Activated CD8-positive, alpha-beta memory T cell treated with anti-CD3 and anti-CD28 coated beads, Interleukin-2, amount 10 ng/mL, durations not matched to agents 7 days and 5 days (primary cell): ENCODE measurements at places on chromosomes 16 and 17. TPM values are rescaled to one million over a fixed set of nuclear protein-coding genes. Genes with fewer than 3 reads are reported as not detected.
A peak's percentile ranks its signal among the peaks of the same experiment; 100 is the strongest.

DNA sequence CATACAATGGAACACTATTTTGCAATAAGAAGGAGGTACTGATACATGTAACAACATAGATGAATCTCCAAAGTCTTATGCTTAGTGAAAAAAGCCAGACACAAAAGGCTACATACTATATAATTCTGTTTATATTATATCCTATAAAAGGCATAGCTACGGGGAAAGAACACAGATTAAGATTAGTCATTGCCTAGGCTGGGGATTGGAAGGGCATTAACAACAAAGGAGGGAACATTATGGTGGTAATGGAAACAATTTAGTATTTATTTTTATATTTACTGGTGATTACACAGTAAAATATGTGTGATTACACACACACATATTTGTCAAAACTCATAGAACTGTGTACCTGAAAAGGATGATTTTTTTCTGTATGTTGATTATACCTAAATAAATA lies 278.1 kb downstream of the ZFHX3 start:
- DNase-seq, result no peak

GRCh38 chr17:15351478-15351840 lies 10.1 kb upstream of the TEKT3 start:
- DNase-seq, result no peak

DNA sequence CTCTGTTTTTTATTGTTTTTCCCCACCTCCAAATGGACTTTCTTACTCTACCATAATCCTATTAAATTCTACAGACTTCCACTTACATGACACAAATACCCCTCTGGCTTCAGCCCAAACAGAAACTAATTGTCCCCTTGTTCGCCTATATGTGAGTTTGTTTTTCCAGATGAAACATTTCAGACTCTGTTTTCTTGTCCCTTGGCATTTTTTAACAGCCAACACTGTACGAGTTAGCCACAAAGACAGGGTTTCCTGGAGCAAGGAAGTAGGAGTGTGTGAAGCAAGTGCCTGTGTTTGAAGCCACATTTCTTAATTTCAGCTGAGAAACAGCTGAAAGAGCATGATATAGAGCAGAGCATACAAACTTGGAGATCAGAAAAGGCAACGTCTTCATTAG lies 382.2 kb upstream of the CDH5 start:
- DNase-seq, result no peak

GRCh38 chr17:42488032-42488431 lies 29.4 kb downstream of the ATP6V0A1 start:
- no peak for DNase-seq

GRCh38 chr17:62644487-62645173 lies 17.2 kb downstream of the MRC2 start:
- no peak for DNase-seq

DNA sequence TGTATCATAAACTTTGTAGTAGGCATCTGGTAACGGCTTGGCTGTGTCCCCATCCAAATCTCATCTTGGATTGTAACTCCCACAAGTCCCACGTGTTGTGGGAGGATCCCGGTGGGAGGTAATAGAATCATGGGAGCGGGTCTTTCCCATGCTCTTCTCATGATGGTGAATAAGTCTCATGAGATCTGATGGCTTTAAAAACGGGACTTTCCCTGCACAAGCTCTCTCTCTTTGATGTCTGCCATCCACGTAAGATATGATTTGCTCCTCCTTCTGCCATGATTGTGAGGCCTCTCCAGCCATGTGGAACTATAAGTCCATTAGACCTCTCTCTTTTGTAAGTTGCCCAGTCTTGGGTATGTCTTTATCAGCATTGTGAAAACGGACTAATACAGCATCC lies 248.7 kb downstream of the SNX29 start:
- no peak for DNase-seq

GRCh38 chr16:740764-741505 lies at the start of gene CIAO3:
CIAO3 (minus strand) TSS chr16:740997; CDS start chr16:740985, 12 bp downstream.
- DNase-seq, result peak; percentile 94

- DNase-seq, result no peak
Measured at GRCh38 chr17:41518789-41519449, at the start of gene KRT15. KRT15 (minus strand) TSS chr17:41518890; CDS start chr17:41518827, 63 bp downstream.

KRT27 gene
- not detected for total RNA-seq

ASB16 gene
- 0.26 TPM for total RNA-seq

BICDL2 gene
- 0.50 TPM for total RNA-seq

PTGES3L gene
- not detected for total RNA-seq

ACSM3 gene
- 9.4 TPM for total RNA-seq

NOL3 gene
- total RNA-seq, result 10.3 TPM
